Activated CD4-positive, alpha-beta T cell treated with anti-CD3 and anti-CD28 coated beads, Interleukin-2, amount 50 U/mL, for 48 hours (primary cell): ENCODE measurements at places on chromosomes 5 and 9.

- DNase-seq, result no peak
Measured at GRCh38 chr5:14218480-14218879, 75.3 kb downstream of the TRIO start.

- no peak for DNase-seq
Measured at GRCh38 chr9:134327671-134328231, 1.5 kb downstream of the RXRA start.

GRCh38 chr5:17785774-17786173, 151.5 kb downstream of the TAF11L14 start:
- DNase-seq, result no peak

GRCh38 chr5:133367071-133367786, 245.1 kb downstream of the FSTL4 start:
- DNase-seq, result no peak

DNA sequence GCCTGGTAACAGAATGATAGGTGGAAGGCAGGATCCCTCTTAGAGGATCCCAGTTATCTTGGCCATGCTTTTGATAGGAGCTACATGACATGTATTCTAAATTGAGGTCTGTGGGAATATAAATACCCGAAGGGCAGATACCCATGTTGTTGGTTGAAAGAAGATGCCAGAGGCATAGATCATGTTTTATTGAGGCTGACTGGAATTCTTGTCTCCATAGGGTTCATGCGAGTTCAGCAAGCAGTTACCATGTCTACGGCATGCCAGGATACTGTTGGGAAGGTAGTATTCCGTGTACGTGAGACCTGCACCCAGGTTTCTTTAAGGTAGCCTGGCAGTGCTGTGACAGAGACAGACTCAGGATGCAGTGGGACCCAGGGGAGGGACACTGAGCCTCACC, 230.7 kb downstream of the NR3C1 start:
- no peak for DNase-seq

GRCh38 chr9:125631391-125632085, 75.5 kb downstream of the MAPKAP1 start:
- DNase-seq, result peak; percentile 28

GRCh38 chr9:38432922-38433510, 8.8 kb upstream of the IGFBPL1 start:
- DNase-seq, result no peak

DNA sequence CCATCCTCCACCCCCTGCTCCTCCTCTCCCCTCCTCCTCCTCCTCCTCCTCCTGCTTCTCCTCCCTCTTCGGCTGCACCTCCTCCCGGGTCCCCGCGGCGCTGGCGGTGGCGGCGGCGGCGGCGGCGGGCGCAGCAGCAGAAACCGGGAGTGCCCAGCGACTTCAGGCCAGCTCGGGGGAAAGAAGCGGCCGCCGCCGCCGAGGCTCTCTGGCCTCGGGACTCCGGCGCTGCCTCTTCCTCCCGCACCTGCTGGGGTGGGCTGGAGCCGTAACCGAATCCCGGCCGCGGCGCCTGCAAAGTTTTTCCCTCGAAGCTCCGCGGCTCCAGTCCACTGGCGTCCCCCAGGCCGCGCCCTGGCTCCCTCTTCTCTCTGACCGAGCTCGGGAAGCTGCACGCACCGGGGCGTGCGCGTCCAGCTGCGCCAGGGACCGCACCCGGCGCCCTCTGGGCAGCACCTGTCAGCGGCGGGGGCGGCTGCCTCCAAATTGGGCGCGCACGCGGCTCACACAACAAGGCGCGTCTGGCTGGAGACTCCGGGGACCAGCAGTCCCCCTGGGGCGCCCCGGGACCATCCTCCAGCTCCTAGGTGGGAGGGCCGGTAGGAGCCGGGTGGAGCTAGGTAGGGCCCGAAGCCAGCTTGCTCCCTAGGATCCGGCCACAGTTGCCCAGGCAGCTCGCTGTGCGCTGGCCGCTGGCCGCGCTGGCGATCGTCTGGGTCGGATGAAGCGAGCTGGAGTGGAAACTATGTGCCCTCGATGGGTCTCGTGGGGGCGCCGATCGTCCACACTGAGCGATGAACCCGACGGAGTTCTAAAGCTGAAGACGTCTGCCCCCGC, at the start of gene MCTP1:
TSS of gene MCTP1 (minus strand) at position 523 of the 837 bp plus-strand sequence.
- DNase-seq, result peak; percentile 20

DNA sequence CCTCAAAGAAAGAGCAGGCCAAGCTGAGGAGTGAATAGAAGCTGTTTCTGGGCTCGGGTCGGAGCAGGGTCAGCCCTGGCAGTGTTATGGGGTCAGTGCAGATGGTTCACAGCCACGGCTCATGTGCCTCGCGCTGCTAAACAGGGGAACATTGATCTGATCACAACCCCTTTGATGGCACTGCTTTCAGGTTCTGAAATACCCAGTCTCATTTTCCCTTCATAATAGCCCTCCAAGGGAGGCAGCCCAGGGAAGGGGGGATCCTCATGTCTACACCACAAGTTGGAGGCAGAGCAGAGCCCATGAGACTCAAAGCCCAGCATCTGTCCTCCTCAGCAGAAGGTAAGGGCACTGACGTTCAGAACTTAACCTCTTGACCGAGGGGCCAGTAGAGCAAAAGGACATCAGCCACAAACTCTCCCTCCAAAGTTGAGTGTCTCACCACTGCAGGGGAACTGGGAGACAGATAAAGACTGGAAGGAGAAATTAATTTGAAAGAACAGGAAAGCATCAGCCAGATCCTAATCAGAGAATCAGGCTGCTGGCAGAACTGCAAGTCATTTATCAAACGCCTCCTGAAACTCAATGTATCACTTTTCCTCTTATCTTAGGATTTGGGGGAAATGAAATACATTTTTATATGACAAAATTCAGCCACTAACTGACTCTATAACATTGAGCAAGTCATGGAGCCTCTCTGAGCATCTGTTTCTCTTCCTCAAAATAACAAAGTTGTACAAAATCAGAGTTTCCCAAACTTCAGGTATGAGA, 110.6 kb downstream of the SH3TC2 start:
- no peak for DNase-seq

DNA sequence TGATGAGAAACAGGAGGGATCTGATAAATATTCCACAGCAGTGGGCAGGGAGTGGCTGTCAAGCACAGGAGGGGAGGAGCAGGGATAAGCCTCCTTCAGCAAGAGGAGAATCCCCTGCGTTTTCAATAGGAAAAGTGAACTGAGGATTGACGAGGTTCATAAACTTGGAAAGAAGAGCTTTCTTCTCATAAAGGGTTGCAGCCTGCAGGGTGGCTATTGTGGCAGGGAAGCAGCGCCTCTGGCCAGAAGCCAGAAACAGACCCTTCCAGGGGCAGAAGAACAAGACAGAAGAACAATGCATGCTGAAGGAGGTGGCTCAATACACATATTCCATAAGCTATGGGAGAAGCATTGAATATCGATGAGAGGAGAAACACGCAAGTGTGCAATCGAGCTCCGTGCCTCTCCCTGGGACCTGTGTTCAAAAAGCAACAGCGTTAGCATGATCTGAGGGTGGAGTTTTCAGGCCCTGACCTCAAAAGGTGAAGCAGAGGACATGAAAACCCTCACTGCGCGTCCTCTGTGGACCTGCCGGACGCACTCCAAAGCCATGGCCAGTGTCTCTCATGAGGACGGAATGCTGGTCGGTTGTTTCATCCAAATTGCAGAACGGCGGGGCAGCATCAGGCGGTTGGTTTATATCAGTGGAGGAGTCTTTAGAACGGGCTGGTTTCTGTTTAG, 67.6 kb downstream of the ANKRD33B start:
- no peak for DNase-seq

DNA sequence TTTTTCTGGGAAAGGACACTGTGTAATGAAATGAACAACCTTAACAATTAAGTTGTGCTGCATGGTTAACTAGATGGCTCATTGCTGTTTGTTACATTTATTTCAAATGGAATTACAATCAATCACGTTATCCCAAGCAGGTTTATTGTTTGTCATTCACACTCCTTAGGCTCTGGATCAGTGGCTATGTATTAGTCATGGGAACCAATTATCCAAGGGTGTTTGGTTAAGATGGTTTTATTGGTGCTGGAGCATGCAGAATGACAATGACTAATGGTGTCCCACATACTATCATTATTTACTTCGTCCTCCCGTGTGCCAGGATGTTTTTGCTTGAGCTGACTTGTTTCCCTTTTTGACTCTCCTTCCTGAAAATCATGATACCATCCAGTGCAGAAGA, 10.6 kb upstream of the TRPC7 start:
- no peak for DNase-seq

DNA sequence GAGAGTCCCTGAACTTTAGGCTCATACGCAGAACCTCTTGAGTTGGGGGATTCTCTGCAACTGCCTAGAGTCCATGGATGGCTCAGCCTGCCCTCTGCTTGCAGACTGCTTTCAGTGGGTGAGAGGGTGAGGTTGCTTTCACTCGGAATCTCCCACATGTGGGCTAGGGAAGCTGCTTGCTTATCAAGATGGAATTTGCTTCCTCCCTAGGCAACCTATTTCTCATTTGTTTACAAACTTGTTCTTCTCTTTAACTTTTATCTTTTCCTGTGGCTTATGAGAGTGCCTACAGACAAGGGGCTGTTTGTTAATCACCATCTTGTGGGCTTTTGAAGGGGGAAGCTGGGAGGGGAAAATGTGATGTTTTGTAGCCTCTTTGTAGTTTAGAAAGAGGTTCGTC, 10.0 kb downstream of the TLE4 start:
- no peak for DNase-seq

- no peak for DNase-seq
Measured at GRCh38 chr5:85538362-85538761, 1079.4 kb upstream of the COX7C start.

- no peak for DNase-seq
Measured at GRCh38 chr9:21056931-21057330, 20.8 kb downstream of the IFNB1 start.

DNA sequence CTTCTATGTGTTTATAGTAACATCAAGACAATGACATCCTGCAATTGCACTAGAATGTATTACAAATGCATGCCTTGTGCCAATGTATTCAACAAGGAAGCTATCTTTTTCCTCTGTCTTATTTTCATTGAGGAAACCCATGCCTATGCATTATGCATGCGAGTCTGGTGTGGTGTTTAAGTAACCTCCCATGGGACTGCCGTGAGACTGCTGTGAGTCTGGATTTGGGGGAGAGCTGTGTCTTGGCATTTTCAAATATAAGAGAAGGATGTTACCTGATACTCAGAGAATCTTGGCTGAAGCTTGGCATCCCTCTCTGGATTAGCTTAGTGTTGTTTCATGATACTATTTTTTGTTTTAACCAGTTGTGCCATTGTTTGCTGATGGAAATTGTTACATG, 98.3 kb downstream of the F2RL2 start:
- no peak for DNase-seq

- no peak for DNase-seq
Measured at GRCh38 chr5:80864706-80865435, 95.3 kb upstream of the RASGRF2 start.

DNA sequence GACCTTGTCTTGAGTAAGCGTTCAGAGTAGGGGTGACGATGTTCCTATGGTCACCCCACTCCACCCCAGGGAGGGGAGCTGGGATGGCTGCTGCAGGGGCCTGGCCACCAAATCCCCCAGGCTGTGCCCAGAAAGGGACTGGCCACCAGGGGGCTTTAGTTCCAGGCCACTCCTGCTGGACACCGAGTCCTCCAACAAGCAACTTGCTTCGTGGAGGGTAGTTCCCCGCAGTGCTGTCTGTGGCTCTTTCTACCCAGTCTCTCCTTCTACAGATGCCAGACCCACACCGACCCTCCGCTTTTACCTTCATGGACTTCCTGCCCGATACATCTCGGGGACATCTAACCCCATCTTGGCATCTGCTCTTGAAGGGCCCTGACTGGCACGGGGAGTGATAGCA, 35.7 kb upstream of the GABRP start:
- DNase-seq, result no peak

GRCh38 chr9:13221741-13222140, 57.8 kb downstream of the MPDZ start:
- DNase-seq, result no peak

DNA sequence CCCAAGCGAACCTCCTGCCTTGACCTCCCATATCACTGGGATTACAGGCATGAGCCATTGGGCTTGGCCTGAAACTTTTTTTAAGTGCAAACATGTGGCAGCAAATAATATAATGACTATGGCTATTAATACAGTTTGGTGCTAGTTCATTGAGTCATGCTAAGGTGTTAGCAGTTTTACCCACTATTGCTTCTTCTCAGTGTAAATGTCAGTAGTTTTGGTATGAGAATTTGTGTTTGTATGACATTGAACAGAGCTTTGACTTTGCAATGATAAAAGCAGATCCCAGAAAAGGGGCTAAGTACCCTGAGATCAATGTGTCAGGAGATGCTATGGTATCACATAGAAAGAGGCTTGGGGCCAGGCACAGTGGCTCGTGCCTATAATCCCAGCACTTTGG, 67.2 kb downstream of the WDR41 start:
- no peak for DNase-seq

DNA sequence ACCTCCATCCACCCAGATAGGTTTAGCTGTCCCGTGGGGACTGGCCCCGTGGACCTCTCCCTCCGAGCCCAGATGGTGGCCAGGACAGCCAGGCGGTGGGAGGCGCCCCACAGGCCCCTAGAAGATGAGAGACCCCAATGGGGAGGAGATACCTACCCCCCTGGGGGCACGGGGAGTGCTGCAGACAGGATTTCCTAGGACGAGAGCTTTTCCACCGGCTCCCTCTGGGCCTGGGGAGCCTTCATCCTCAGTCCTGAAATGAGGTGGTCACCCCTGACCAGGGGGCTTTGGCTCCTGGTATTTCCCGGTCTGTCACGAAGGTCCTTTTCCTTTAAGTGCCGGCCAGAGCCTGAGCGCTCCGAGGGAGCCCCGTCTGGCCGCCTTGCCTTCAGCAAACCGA, 46.8 kb downstream of the MRPL36 start:
- no peak for DNase-seq

GRCh38 chr9:32385152-32385884, 875 bp downstream of the ACO1 start:
- no peak for DNase-seq
